ELF-1 (cell line): ENCODE measurements at places on chromosomes 4 and X.
A peak's percentile ranks its signal among the peaks of the same experiment; 100 is the strongest.

- peak; percentile 5 for DNase-seq
Observed at GRCh38 chr4:142040043-142040442, 403.7 kb downstream of the IL15 start.

GRCh38 chr4:74794382-74795010 is at the start of gene BTC:
Gene BTC (minus strand): TSS chr4:74794523. CDS start chr4:74794325, 198 bp downstream.
- peak; percentile 39 for DNase-seq

DNA sequence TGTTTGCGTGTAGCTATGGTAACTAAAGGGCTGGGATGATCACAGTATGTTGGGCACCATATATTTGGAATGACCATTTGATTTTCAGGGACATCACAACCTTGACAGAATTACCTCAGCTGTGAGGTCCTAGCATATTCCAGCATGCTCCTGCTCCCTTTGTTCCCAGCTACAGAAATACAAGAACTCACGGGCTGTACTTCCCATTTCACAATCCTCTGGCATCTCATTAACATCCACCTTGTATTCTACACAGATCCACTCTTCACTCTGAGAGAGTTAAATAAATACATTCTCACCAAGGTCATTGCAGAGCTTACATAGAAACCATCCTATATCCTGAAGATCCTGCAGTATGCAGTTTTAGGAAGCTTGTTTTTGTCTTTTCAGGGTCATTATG is 169.7 kb downstream of the FRMPD4 start:
- DNase-seq, result no peak

DNA sequence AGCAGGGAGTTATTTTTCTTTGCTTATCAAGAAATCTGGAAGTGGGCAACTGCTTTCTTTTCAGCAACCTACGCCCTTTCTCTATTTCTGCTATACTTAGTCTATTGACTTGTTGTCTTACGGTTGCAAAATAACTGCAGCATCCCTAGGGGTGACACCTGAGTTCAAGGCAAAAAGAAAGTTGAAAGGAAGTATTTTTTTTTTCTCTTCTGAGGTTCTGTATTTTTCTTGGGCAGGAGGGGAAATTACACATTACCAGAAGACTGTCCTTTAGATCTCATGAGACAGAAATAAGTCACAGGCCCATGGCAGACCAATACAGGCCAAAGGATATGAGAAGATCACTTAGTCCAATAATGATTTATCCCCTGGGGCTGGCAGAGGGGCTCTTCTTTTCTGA is 204.7 kb upstream of the CASK start:
- no peak for DNase-seq

GRCh38 chrX:112611776-112612175 is 68.0 kb downstream of the LHFPL1 start:
- no peak for DNase-seq

- no peak for DNase-seq
Observed at GRCh38 chr4:80182237-80182866, 15.0 kb upstream of the PRDM8 start.

DNA sequence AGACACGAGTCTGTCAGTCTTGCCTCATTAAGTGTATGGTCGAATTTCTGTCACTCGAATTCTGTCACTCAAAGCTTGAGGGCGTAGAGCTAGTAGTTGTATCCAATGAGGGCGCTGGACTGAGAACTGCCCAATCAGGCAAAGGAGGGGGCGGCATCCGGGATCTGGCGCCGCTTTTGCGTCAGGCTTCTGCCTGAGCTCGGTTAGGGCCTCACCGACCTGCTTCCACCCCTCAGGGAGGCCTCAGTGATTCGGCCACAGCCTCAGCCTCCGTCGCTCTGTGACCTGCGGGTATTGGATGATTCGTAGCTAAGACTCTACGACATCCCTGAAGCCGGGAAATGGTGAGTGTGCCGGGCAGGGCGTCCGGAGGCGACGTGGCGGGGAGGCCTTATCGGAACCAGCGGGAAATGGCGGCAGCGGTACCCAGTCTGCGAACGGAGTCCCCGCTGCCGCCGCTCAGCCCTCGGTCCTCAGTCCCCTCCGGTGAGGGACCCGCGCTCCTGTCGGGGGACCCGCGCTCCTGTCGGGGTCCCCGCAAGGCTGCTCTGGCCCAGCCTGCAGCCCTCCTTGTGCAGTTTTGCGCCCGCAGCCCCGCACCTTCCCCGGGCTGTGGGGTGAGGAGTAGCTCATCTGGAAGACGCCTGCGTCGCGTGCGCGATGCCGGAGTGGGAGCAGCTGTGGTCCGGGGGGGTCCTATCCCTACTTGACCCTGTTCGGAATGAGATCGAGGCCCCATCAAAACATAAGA is 88.3 kb downstream of the ZNF718 start:
- peak; percentile 93 for DNase-seq

DNA sequence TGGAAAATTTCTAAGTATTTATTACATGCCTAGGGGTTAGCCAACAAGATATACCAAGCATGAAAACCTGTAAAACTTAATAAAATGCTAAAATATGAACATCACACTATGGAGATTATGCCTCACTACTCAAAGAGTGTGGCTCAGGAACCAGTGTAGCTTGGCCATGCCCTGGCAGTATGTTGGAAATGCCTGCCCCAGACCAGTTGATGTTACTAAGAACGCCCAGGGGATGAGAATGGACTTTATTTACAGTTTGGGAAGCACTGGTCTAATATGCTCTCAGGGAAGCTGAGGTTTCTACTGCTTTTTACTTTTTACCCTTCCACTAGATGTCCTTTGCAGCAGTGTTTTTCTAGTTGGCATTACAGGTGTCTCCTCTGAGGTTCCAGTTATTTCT is 23.7 kb upstream of the TXLNG start:
- DNase-seq, result no peak
